ENCODE measurements at places on chromosomes 1 and 21.

GRCh38 chr1:47859092-47859743 is 138.0 kb downstream of the TRABD2B start:
- no peak for DNase-seq

- no peak for DNase-seq
Measured at GRCh38 chr1:110684491-110684890, 9.8 kb upstream of the KCNA3 start.

DNA sequence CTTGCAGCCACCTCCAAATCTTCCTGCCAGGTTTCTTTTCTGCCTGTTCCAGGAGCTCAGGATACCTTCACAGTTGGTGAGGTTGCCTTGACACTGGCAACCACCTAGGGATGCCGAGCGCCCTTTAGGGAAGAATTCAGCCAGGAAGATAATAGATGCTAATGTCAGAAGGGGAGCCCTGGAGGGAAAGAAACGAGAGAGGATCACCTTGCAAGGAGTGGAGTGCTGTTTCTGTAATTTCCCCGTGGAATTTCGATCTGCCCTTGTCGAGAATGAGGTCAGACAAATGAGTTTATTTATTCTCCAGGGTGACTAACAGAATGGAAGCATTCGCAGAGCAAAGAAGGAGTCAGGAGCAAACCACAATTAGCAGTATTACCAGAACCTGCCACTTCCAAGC is 315.8 kb upstream of the KAZN start:
- no peak for DNase-seq

DNA sequence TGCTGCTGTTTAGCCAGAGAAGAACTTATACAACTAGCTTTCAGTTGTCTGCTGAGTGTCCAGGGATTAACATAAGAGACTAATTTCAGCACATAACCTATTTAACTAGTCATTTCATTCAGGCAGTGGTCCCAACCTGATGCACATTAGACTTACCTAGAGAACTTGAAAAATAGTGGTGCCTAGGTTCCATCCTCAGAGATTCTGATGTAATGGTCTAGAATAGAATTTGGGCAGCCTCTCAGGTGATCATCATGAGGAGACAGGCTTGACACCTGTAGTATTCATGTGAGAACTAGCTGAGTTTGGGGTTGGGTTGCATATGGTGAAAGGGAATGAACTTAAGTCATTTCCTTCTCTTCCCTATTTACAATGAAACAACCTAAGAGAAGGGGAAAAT is 24.8 kb downstream of the CNST start:
- no peak for DNase-seq

GRCh38 chr1:151142411-151143056 is 3.9 kb downstream of the SEMA6C start:
- no peak for DNase-seq

DNA sequence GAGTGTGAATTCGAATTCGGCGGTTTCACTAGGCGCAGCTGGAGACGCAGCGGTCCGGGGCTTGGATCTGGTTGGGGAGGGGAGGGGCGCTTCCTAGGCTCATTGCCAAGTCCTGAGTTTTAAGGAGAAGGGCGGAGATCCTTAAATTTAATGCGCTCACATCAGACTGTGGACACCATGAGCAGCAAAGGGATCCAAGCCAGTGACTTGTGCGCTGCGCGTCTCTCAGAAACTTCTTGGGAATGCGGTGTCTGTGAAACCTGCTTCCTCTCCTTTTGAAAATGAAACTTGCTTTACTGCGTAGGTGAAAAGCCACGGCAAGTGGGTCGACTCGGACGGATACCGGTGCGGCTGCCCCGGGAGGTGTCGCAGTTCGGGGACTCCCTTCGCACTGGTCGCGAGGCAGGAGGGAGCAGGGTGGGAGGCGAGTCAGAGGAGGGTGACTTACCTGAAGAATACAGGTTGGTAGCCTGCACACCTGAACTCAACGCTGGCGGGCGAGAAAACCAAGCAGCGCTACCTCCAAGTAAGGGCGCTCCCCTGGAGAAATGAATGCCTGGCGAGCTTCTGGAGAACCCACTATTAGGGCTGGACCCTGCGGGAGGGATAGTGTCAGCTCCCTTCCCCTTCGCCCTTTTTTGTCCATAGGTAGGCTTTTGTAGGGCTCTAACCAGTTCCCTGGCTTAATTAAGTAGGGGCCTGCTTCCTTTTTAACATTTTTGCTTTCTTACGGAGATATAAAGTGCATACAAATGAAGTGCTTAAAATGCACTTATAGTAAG is 992 bp downstream of the TENT5C start:
- DNase-seq, result no peak

DNA sequence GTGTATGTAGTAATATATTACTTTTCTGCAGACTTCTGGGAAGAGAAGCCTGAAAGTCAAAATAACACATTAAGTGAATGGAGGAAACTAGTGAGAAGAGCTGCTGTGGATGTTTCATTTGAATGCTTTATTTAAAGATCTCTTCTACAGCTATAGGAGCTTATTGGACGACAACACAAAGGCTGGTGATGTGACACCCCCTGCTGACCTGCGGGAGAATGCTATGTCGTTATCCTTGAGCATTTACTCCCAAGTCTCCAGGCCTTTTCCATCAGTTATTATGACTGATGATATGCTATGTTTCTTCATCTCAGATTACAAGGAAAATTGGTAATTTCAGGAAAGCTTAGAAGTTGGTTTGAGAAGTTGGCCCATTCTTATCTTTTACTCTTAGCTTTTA is 22.3 kb upstream of the PLA2G4A start:
- no peak for DNase-seq

- no peak for DNase-seq
Measured at GRCh38 chr1:33339413-33339812, 18.5 kb upstream of the A3GALT2 start.

- no peak for DNase-seq
Measured at GRCh38 chr1:71882226-71882625, 400.1 kb downstream of the NEGR1 start.

- no peak for DNase-seq
Measured at GRCh38 chr1:23337869-23338268, 6.2 kb downstream of the HNRNPR start.

GRCh38 chr1:110879758-110880606 is 7.0 kb downstream of the CD53 start:
- no peak for DNase-seq

GRCh38 chr1:43953361-43953760 is 6.6 kb downstream of the IPO13 start:
- DNase-seq, result no peak

DNA sequence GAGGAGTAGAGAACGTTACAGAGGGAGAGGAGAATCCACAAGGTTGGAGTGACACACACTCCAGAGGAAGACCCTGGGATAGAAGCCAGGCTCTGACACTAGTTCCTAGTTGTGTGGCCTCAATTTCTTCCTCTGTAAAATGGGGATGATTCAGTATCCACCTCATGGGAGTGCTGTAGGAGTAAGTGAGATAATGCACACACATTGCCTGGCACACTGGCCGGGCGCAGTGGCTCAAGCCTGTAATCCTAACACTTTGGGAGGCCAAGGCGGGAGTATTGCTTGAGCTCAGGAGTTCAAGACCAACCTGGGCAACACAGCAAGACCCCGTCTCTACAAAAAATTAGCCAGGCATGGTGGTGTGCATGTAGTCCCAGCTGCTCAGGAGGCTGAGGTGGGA is 8.9 kb downstream of the KIF17 start:
- no peak for DNase-seq

DNA sequence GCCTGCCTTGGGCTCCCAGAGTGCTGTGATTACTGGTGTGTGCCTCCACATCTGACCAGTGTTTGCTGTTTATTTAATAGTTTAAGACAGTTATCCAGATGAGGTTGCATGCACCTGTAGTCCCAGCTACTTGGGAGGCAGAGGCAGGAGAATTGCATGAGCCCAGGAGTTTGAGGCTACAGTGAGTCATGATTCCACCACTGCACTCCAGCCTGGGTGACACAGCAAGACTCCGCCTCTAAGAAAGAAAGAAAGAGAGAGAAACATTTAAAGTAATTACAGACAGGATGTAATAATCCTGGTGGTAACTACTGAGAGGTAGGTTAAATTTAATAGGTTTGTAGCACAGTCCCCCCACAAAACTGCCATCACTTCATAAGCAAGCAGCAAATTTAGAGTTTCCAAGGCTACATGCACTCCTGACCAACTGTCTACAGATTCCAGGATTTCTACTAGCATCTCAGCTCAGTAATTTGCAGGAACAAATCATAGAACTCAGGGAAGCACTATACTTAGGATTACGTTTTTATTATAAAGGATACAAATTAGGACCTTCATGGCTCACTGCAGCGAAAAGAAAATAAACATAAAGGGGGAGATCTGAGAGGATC is 89.6 kb downstream of the PKN2 start:
- peak; percentile 28 for DNase-seq

DNA sequence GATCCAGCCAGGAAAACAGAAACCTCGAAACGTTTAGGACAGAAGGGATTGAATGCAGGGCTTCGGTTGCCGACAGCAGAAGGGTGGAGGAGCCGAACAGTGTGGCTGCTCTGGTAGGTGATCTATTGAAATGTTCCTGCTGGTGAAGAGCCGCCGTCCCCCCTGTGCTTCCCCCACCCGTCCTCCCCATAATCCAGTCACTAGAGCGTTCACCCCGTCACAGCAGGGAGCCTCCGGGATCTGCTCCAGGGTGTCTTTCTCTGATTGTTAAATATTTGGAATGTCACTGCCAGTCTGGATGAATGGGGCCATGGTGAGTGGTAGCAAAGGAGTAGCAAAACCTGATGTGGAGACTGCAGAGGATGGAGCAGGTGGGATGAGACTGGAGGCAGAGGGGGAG is 255.1 kb upstream of the CSF3R start:
- DNase-seq, result no peak

DNA sequence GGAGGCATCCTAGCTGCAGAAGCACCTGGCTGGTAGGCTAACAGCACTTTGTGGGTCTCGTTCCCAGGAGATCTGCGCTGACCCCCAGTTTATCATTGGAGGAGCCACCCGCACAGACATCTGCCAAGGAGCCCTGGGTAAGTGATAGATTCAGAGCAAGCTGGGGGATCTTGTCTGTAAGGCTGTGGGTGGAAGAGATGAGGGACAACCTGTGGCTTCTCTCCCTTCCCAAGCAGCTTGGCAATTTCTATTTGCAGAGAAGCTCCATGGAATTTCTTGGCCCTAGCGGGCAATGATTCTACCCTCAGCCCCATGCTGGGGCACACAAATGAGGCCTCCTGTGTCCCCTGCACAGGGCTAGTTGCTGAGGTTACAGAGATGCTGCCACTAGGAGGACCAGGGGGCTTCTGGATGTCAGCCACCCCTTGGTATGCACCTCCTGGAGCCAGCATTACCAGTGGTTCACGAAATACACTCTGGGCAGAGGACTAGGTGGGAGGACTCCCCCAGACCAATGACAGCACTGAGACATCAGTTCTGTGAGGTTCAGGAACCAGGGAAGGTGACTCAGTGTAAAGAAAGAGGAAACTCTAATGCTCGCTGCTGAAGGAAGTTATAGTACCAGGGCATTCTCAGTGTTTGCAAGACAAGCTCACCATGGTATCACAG is 5.5 kb downstream of the CAPN2 start:
- DNase-seq, result no peak

DNA sequence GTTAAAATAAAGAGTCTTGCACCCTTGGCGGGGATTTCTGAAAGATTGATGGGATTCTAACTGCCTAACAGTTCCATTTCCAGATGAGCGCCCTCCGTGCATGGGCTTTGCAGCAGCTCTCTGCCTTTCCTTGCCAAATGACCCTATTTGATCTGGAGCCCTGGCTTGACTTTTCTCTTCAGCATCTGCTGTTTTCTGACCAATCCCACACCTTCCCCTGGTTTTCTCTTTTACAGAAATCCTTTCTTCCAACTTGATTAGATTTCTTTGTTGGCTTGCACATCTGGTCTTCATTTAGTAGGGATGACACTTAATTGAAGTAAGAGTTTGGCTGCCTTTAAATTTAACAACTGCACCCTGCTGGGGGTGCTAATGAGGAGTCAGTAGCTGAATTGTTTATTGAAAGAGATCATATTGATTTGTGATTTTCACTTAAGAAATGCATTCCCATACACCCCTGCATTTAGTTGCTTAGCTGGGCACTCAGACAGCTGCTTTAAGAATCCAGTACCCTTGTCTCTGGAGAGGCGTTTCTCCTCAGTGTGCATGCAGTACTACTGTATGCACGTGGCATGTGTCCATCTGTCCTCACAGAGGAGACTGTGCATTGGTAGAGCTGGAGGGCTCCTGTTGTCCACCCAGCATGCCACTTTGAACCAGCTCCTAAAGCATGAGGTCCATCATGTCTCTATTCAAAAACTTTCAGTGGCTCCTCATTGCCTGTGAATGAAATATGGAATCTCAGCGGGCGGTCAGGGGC is 99.7 kb downstream of the NOS1AP start:
- DNase-seq, result no peak

- DNase-seq, result no peak
Measured at GRCh38 chr21:37546299-37546908, 179.8 kb downstream of the DYRK1A start.

DNA sequence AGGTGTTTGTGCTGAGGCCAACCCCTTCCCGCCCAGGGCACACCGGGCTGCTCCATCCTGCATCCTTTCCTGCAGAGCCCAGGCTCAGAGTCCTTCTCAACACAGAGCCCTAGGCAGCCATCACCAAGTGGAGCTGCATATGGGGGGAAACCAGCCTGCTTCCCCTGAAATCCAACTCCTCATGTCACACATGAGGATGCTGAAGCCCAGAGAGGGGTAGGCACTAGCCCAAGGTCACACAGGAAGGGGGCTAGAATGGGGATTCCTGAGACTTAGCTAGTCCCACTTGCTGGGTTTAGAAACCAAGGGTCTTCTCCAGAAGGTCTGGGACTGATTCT is 5.5 kb upstream of the TNFRSF1B start:
- no peak for DNase-seq

DNA sequence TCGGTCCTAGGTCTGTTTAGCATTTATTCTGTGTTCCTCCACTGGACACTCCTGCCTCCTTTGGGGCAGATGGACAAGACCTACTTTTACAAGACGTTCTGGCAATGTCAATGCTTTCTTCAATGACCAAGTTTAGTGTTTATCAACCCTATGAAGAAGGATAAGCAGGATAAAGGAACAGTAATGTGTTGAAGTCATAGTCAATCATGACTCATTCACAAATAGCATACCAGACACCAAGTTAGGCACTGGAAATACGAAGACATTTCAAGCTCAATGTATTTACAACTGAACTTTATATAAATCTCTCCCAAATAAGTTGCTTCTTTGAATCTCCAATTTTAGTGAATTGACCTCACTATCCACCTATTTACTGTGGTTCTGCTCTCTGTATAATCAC is 4.8 kb upstream of the SLC35D1 start:
- no peak for DNase-seq

DNA sequence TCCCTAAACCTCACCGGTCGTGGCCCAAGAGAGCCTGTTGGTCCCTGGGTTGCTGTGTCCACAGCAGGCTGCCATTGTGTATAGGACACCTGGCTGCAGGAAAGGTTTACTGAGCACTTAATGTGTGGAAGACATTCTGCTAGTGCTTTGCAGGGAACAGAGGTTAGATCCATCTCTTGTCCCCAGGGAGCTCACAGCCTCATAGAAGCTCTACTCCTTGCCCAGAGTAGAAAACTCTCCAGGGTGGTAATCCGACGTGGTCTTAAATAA is 16.9 kb upstream of the ALPL start:
- DNase-seq, result no peak

- no peak for DNase-seq
Measured at GRCh38 chr1:204709960-204710912, 24.7 kb upstream of the LRRN2 start.

GRCh38 chr1:37755951-37756560 is 8.9 kb downstream of the EPHA10 start:
- no peak for DNase-seq

- DNase-seq, result no peak
Measured at GRCh38 chr1:21255284-21255942, 34.9 kb downstream of the ECE1 start.

GRCh38 chr1:196152975-196153374 is 455.3 kb downstream of the KCNT2 start:
- DNase-seq, result no peak

- DNase-seq, result no peak
Measured at GRCh38 chr1:213484333-213484732, 433.3 kb downstream of the RPS6KC1 start.

All from non-pigmented ciliary epithelial cell (primary cell).